ENCODE measurements at places on chromosomes 12 and 14.

DNA sequence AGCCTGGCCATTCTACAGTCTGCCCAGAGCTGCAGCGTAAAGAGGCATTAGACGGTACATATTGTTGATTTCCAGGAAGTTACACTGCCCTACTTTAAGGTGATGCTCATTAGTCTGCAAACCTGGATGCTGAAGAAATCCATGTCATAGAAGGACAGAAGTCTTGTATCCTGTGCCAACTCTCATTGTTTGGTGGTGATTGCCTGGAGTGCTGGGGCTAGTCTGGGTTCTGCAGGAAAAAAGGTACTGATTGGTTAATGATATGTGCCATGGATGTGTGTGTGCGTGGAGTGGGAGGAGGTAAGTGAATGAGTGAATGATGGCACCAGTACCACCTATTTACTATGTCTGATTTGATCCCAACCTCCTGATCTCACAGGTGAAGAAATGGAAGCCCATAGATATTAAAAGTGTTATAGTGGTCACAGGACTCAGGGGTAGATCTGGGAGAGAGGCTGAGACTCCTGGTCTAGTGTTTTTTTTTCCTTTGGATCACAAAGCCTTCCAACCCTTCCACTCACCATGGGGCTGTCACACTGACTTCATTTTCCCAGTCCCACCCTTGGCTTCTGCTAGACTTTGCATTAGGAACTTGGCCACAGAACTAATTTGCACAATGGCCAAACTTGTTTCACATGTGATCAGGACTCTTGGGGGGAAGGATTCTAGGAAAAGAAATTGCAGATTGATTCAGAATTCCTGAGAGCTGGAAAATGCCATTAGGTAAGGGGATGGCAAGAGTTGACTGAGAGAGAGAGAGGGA lies 96.1 kb downstream of the TMX1 start:
- DNase-seq, result no peak

DNA sequence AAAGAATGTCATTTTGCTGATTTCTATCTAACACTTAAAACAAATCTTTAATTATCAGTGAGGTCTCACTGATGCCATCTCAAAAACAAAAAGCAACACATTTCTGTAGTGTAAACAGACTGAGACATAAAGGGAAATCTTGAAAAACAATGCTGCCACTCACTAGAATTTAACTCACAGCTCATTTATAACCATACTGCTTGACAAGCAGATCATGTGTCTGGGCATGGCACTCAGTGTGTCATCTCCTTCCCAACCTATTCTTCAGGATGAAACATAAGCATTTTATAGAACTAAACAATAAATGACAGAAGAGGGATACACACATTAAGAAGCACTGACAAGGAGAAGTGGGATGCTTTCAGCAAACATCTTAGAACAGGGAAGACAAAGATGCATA lies 22.4 kb downstream of the ATF7 start:
- DNase-seq, result no peak

GRCh38 chr14:103483600-103483999 lies 39.0 kb downstream of the CKB start:
- peak; percentile 94 for DNase-seq

DNA sequence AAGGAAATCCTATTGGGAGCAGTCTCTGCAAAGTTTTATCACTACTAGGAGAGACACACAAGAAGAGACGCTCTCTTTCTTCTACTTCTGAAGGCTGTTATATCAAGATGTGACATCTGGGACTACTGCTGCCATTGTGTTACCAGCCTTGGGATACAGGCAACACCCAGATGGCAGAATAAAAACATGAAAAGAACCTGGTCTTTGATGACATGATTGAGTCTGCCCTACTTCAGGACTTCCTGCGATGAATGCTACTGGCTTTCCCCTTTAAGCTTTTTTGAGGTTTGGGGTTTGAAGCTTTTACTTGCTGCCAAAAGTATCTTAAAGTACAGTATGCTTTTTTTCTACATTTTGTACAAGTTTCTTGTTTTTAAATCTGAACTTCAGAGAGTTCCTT lies 29.2 kb upstream of the TRHDE start:
- DNase-seq, result no peak

DNA sequence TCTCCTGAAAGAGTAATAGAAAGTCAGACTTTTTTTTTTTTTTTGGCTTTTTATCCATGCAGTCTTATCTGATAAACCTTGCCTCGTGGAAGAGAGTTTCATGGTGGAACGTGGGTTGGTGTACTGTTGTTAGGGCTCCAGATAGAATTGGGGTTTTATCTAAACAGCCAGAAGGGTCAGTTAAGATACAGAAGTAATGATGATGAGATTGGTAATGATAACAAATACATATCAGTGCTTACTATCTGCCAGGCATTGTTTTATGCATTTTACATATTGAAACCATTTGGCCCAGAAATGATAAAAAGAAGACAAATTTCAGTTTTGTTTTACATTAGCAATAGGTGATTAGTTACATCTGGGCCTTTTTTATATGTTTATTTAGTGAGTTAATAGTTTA lies 372.8 kb upstream of the PRICKLE1 start:
- DNase-seq, result no peak

DNA sequence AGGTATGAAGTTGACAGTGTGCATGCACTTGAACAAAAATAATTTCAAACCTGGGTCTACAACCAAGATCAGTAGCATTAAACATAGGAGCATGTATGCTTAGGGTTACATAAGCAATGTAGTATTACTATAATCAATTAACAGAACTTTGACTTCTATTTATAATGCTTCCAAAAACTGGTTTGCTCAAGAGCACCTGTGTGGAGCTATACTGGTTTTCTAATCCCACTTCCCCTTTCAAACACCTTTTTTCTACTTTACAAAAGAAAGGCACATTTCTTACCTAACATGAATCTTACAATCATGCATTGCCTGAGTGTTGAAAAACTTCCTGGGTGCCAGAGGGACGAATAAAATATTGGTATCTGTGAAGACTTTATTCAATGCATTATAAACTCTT lies 72.7 kb downstream of the EFCAB11 start:
- DNase-seq, result no peak

DNA sequence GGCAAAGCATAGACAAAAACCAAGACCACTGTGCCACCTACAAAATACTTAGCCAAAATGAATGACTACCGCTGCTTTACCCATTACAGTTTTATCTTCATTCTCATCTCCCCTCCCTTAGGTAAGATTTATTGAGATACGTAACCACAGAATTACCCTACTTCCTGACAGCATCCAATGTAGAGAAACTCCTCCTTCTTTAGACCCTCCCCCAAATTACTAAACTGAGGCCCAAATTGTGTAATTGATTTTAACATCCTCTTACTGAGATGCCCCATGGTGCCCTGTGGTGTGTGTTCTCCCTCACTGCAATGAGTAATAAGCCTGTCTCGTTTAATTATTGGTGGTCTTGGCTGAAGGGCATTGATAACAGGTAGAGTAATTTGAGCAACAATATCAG lies 19.1 kb downstream of the VRK1 start:
- DNase-seq, result no peak

GRCh38 chr14:52950410-52950897 lies 396 bp downstream of the FERMT2 start:
- DNase-seq, result peak; percentile 44

All from fibroblast of mammary gland (primary cell).